ENCODE measurements at places on chromosomes 11 and 22. TPM values are rescaled to one million over a fixed set of nuclear protein-coding genes. Genes with fewer than 3 reads are reported as not detected.

CCDC87 gene
- total RNA-seq = 0.52 TPM

DMC1 gene
- 5.0 TPM for total RNA-seq

MYO7A gene
- 1.4 TPM for total RNA-seq

EED gene
- total RNA-seq = 24.4 TPM

ARHGAP32 gene
- total RNA-seq = 4.4 TPM

APOBEC3B gene
- 25.9 TPM for total RNA-seq

TSGA10IP gene
- total RNA-seq = not detected

TMPRSS13 gene
- total RNA-seq = not detected

ARHGAP8 gene
- 1.9 TPM for total RNA-seq

TMEM191B gene
- total RNA-seq = 1.1 TPM

RBFOX2 gene
- 25.5 TPM for total RNA-seq

ABCC8 gene
- 11.8 TPM for total RNA-seq

OPCML gene
- not detected for total RNA-seq

ART1 gene
- 0.10 TPM for total RNA-seq

TCN1 gene
- total RNA-seq = 0.63 TPM

GAS2L1 gene
- total RNA-seq = 40.3 TPM

IFITM10 gene
- 1.4 TPM for total RNA-seq

QSER1 gene
- total RNA-seq = 12.3 TPM

ADAMTS8 gene
- 2.5 TPM for total RNA-seq

OSBP2 gene
- 8.4 TPM for total RNA-seq

POLDIP3 gene
- total RNA-seq = 38.6 TPM

PATE2 gene
- total RNA-seq = not detected

GGT5 gene
- total RNA-seq = 5.1 TPM

CRYBA4 gene
- not detected for total RNA-seq

ANGPTL5 gene
- total RNA-seq = 0.14 TPM

BIRC2 gene
- total RNA-seq = 30.0 TPM

KCNE3 gene
- total RNA-seq = not detected

CSNK2A3 gene
- total RNA-seq = 1.7 TPM

MYEOV gene
- total RNA-seq = 123 TPM

GGTLC3 gene
- total RNA-seq = not detected

SYT12 gene
- 19.0 TPM for total RNA-seq

CRKL gene
- 21.5 TPM for total RNA-seq

UNC93B1 gene
- 80.3 TPM for total RNA-seq

MS4A15 gene
- total RNA-seq = not detected

SHISAL1 gene
- total RNA-seq = 2.7 TPM

PNPLA3 gene
- 0.65 TPM for total RNA-seq

PDGFB gene
- total RNA-seq = 3.1 TPM

SLC29A2 gene
- total RNA-seq = 9.5 TPM
